Activated CD4-positive, alpha-beta memory T cell treated with anti-CD3 and anti-CD28 coated beads, Interleukin-2, amount 10 ng/mL, durations not matched to agents 7 days and 5 days (primary cell): ENCODE measurements at places on chromosomes 12 and 14.
A peak's percentile ranks its signal among the peaks of the same experiment; 100 is the strongest.

- DNase-seq, result no peak
Observed at GRCh38 chr12:46524778-46525177, 152.2 kb upstream of the SLC38A2 start.

DNA sequence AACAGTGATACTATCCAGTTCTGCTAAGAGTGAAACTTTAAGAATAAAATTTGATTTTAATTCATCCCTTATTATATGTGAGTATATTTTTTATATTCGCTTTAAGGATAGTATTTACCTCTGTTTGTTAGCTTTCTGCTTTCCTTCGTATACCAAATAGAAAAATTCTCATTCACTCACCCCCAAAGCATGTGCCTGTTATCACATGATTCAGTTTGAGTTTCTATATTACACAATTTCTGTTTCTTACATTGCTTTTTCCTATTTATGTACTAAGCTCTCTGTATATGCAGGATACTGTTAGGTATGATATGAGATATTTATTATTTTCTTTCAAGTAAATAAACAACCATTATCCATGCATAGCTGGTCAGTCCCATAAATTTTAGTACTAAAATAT, 275.2 kb downstream of the FBXL14 start:
- DNase-seq, result no peak

DNA sequence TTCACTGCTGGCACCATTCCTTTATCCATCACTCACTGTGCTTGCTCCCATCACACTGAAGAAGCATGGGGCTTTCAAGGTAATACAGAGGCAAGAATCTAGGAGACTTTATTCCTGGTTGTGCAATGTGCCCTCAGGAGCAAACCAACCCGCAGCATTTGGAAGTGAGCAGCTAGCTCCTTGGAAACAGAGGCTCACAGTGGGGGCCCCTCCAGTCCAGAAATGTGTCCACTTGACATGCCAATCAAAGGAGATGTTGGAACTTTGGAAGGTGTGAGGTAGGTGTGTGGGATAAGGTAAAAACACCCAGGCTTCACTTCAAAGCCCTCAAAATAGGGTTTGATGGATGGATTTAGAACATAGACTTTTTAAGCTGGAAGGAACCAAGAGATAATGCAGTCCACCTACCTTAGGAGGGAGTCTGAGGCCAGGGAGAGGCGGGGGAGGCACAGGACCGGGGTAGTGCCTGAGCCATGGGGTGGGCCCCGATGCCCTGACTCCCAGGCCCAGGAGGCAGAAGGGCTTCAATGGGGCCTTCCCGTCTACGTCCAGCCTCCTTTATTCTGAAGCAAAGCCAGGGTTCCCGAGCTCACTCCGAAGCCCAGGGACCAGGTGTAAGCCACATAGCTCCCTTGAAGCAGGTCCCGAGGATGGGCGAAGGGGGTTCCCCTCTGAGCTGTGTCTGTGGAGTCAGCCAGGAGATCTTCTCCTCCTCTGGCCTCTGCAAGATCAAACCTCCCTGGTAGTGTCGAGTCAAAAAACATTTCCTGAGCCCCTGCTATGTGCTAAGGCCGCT, 17.6 kb upstream of the BCL11B start:
- DNase-seq, result no peak

GRCh38 chr12:53381731-53382630, 2.0 kb downstream of the SP1 start:
- peak; percentile 69 for DNase-seq

DNA sequence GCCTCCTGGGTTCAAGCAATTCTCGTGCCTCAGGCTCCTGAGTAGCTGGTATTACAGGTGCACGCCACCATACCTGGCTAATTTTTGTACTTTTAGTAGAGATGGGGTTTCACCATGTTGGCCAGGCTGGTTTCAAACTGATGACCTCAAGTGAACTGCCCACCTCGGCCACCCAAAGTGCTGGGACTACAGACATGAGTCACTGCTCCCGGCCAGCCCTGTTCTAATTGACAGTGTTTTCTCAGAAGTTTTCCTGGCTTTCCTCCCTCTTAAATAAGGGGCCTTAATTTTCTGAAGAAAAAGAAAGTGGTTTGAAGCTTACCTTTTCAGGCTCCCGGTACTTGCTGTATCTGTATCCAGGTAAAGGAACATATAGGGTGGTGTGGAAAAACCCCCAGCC, 1.7 kb downstream of the HAL start:
- no peak for DNase-seq

GRCh38 chr12:23115984-23116383, 491.0 kb downstream of the ETNK1 start:
- no peak for DNase-seq

DNA sequence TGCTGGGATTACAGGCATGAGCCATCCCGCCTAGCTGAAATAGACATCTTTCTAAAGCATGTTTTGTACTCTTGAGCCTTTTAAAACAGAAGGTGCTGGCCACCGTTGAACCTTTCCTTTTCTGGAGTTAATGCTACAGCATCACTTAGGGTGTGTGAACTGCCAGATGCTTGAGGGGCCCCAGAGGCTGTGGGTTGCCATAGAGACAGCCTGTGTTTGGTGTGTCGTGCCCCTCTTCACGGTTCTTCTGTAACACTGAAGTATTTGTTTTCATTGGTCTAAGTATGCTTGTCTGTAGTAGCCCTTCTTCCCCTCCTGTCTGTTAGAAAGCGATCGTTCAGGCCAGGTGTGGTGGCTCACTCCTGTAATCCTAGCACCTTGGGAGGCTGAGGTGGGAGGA, 30.8 kb downstream of the PLEKHG3 start:
- no peak for DNase-seq

- peak; percentile 53 for DNase-seq
Observed at GRCh38 chr14:100147181-100147631, 12.2 kb downstream of the DEGS2 start.

GRCh38 chr14:21098076-21098891, at the start of gene ZNF219:
Gene ZNF219 (minus strand): TSS chr14:21098655. CDS start chr14:21093591, 5,064 bp downstream.
- no peak for DNase-seq

- DNase-seq, result no peak
Observed at GRCh38 chr14:31164115-31164514, 43.5 kb downstream of the HECTD1 start.

GRCh38 chr12:123767613-123768012, 5.5 kb downstream of the DNAH10 start:
- DNase-seq, result peak; percentile 29
